ENCODE measurements at places on chromosomes 4 and X.
A peak's percentile ranks its signal among the peaks of the same experiment; 100 is the strongest.

GRCh38 chr4:53990641-53991040, 73.8 kb downstream of the CHIC2 start:
- no peak for DNase-seq

GRCh38 chr4:78707793-78708192, 68.4 kb upstream of the BMP2K start:
- no peak for DNase-seq

- no peak for DNase-seq
These were observed 903.8 kb upstream of the PCDH10 start for GRCh38 chr4:132245319-132245718.

GRCh38 chrX:55867708-55868107, 150.2 kb downstream of the RRAGB start:
- DNase-seq, result no peak

GRCh38 chr4:71524756-71525155, 185.9 kb downstream of the SLC4A4 start:
- DNase-seq, result no peak

GRCh38 chr4:109701566-109702410, 1.5 kb downstream of the CASP6 start:
- peak; percentile 57 for DNase-seq

DNA sequence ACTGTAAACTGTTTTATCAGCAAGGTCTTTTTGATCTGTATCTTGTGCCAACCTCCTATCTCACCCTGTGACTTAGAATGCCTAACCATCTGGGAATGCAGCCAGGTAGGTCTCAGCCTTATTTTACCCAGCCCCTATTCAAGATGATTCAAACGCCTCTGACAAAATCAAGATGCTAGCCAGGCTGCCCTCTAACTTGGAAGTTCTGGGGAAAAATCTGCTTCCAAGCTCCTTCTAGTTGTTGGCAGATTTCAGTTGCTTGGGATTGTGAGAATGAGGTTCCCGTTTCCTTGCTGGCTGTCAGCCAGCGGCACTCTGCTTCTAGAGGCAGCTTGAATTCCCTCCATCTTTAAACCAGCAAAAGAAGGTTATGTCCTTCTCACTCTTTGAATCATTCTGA, 34.7 kb downstream of the LUZP4 start:
- no peak for DNase-seq

GRCh38 chr4:99276417-99276816, 14.4 kb downstream of the ADH1A start:
- no peak for DNase-seq

DNA sequence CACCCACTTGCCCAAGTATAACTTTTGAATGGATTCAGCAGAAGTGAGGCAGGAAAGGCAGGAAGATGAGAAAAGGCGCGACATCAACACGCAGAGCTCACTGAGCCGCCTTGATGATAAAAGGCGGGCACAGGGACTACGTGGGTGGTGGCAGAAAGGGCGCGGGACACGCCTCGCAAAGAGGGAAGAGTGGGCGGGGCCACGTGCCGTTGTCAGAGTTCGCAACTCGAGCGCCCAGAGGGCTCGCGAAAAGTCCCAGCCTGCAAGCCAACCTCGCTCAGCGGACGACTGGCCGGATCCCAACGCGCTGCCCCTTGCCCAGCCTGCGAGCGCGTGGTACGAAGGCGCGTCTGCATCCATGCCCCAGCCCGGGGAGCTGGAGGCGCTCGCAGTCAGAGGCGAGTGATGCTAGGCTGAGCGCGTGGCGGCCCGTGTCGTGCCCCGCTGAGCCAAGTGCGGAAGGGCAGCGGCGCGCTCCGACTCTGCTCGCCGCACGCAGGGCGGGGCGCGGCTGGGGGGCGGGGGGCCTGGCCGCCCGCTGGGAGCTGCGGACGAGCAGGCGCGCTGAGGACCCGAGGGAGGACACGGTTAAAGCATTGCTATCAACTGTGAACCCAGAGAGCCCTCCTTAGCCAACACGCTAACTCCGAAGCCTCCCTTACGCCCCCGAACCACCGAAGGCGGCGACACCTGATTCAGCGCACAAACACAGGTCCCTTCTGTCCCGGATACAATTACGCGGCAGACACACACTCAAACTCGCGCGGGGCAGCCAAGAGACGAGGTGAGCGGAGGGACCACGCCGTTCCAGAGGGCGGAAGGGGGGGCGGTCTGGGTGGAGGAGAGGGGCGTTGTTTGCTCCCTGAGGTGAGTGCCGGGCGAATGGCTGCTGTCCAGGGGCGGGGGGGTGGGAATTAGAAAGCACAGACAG, at the start of gene UGT8:
Gene UGT8, plus strand, starts transcription at position 617 of the 931 bp plus-strand sequence. CDS start 24,074 bp downstream, outside the sequence.
- no peak for DNase-seq

GRCh38 chrX:68596871-68597270, 50.6 kb upstream of the STARD8 start:
- DNase-seq, result no peak

DNA sequence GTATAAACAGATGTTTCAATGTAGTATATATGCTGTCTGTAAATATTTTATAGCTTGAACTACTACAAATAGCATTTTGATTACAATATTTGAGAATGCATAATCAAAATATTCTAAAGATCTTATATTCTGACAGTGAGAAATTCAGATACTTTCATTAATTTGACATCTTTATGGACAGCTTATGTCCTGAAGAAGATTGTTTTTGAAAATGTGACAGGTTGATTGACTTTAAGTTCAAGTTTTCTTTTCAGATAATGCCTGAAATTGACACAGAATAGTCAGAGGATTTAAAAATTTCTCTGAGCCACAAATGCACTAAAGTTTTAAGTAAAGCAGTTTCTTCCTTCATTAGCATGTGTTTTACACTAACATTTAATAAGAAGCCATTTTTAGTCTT, 799.8 kb downstream of the CCSER1 start:
- no peak for DNase-seq

DNA sequence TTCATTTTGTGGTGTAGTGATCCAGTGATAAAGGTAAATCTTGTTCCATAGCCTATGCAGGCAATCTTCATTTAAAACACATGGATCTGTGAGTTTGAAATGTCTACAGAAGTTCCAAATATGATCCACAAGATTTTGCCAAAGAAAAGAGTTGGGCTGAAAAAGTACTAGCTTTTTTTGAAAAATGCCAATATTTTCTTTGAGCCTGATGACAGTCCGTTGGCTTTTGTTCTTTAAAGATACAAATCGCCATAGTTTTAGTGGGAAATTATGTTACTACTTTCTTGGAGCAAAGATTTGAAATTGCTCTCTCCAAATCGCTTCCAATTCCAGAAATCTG, 71.5 kb downstream of the HPGD start:
- DNase-seq, result no peak

GRCh38 chr4:148243837-148244236, 198.4 kb downstream of the NR3C2 start:
- DNase-seq, result no peak

- no peak for DNase-seq
These were observed 4.8 kb upstream of the GAR1 start for GRCh38 chr4:109810552-109811387.

GRCh38 chr4:88143504-88143903, 14.9 kb downstream of the ABCG2 start:
- no peak for DNase-seq

DNA sequence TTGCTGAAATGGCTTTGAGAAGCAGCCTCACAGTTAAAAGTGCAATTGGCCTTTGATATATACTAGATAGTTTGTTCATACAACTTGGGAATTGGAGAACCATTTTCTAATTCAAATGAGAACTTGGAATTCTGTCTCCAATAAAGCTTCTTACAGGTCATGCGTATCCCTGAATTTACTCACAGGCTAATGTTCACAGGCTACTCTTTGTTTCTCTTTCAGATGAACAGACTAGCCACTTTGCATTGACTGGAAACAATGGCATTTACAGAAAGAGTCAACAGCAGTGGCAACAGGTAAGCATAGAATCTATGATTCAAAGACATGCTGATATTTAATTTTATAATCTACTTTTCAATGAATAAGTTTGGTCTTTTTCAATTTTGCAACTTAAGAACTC, 13.5 kb downstream of the AFF1 start:
- DNase-seq, result no peak

GRCh38 chr4:57282933-57283310, 172.7 kb upstream of the IGFBP7 start:
- DNase-seq, result no peak

DNA sequence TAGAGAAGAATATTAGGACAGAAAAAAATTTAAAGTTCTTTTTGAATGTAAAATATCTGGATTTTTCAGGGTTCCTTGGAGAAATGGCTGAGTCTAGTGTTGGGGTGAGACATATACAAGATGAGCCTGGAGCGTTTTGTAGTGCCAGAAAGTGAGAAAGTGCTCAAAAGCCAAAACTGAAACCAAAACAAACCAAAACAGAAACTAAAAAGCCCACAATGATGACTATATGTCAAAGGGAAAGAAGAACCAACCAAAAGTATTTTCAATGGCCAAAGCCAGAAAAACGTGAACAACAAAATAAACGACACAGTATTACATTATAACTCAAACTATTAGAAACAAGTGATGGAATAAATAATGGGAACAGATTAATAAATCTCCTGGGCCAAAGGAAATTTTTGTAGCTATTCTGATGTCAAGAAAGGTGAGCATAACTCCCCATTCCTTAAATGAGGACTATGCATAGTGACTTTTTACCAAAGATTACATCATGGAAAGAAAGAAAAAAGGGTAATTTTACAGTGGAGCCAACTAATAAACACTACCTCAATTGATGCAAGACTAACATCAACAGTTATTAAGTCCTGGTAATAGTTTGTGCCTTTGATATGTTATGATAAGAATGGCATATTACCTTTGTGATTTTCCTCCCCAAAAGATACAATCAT, 1137.6 kb downstream of the C4orf33 start:
- no peak for DNase-seq

- no peak for DNase-seq
These were observed 17.0 kb upstream of the ADGRA3 start for GRCh38 chr4:22532896-22533295.
